Testis (tissue), 5 donors: ENCODE measurements at places on chromosomes 1 and 21. TPM values are rescaled to one million over a fixed set of nuclear protein-coding genes. Genes with fewer than 3 reads are reported as not detected.
A peak's percentile ranks its signal among the peaks of the same experiment; 100 is the strongest.

Gene EFCAB7
- 15.6 TPM for total RNA-seq

Gene UBXN11
- 39.7 TPM for total RNA-seq

Gene CLCA1
- total RNA-seq = 0.55 TPM

Gene TAS1R1
- total RNA-seq = 5.3 TPM

Gene BLACAT1
- 14.4 TPM for total RNA-seq

Gene SPRR2F
- 4.9 TPM for total RNA-seq

Gene ALPL
- total RNA-seq = 22.2 TPM

Gene DNASE2B
- total RNA-seq = 0.25 TPM

Gene PEX11B
- 42.7 TPM for total RNA-seq

- no peaks in the 10 kb centered on the region for H3K36me3 ChIP-seq
- no peak overlapping the region for H3K27ac ChIP-seq
- H3K4me1 ChIP-seq = no peaks in the 10 kb centered on the region
- DNase-seq = no peak
- H3K4me3 ChIP-seq = no peak overlapping the region
These were observed 1.7 kb downstream of the MYOCOS start for GRCh38 chr1:171623651-171624331.

DNA sequence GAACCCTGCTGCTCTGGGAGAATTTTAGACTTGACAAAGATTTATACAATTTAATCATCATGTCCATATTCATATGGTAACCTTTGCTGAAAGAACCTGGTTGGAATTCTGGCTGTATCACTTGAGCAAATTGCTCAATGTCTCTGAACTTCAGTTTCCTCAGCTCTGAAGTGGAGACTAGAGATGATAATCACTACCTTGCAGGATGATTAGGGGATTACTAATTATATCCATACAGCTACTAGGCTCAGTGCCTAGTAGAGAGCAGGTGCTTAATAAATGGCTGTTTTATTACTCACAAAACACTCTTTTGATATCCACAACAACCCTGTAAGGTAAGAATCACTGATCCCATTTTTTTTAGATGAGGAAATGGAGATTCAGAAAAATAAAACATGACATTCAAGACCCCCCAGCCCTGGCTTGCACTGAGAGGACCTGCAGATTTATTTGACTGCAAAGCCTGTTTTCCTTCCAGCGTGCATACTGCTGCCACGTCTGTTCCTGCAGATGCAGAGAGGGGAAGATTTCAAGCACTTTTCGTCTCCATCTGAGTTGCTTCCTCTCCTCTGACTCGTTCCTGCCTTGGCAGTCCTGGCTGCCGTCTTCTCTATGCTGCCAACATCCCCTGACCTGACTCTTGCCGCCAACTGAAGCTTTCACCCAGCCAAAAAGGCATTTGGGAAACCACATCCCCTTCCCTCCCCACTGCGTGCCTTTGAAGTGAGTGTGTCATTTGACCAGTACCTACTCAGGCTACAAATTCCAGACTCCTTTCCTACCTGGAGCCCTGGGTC lies 203.0 kb downstream of the PLPP3 start:
- no peak for DNase-seq
- no peaks in the 10 kb centered on the region for H3K27me3 ChIP-seq
- H3K4me3 ChIP-seq = no peak overlapping the region
- no peak overlapping the region for H3K27ac ChIP-seq
- no peaks in the 10 kb centered on the region for H3K36me3 ChIP-seq

DNA sequence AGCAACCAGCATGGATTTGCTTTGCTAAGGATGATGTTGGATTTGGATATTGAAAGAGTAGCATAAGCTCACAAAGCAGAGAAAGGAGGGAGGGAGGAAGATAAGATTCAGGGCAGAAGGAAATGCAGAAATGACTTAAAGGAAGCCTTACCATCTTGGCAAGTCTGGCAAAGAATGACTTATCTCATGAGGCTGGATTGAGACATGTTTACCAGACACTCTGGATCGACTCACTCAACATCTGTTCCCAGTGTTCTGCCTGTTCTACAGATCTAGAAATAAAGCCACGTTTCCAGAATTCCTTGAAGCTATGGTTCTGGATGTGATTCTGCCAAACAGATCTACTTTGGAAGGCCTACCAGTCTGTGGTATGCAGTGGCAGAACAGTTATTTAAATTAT lies 38.8 kb upstream of the CTBS start:
- no peak for DNase-seq
- H3K4me1 ChIP-seq = no peaks in the 10 kb centered on the region
- H3K27me3 ChIP-seq = no peaks in the 10 kb centered on the region
- no peak overlapping the region for H3K27ac ChIP-seq

GRCh38 chr1:200233393-200233792 lies 176.4 kb downstream of the ZNF281 start:
- H3K27me3 ChIP-seq = no peaks in the 10 kb centered on the region
- no peak for DNase-seq
- no peaks in the 10 kb centered on the region for H3K36me3 ChIP-seq
- H3K4me3 ChIP-seq = no peak overlapping the region
- no peaks in the 10 kb centered on the region for H3K4me1 ChIP-seq

GRCh38 chr1:38577385-38577784 lies 282.2 kb downstream of the RRAGC start:
- no peak for DNase-seq
- no peaks in the 10 kb centered on the region for H3K4me1 ChIP-seq
- H3K4me3 ChIP-seq = no peak overlapping the region
- no peaks in the 10 kb centered on the region for H3K36me3 ChIP-seq

GRCh38 chr1:150322310-150322709 lies 977 bp downstream of the PRPF3 start:
- H3K27me3 ChIP-seq = no peaks in the 10 kb centered on the region
- peak overlapping the region; percentile 95 for H3K4me3 ChIP-seq
- no peaks in the 10 kb centered on the region for H3K36me3 ChIP-seq
- no peak overlapping the region for H3K27ac ChIP-seq

DNA sequence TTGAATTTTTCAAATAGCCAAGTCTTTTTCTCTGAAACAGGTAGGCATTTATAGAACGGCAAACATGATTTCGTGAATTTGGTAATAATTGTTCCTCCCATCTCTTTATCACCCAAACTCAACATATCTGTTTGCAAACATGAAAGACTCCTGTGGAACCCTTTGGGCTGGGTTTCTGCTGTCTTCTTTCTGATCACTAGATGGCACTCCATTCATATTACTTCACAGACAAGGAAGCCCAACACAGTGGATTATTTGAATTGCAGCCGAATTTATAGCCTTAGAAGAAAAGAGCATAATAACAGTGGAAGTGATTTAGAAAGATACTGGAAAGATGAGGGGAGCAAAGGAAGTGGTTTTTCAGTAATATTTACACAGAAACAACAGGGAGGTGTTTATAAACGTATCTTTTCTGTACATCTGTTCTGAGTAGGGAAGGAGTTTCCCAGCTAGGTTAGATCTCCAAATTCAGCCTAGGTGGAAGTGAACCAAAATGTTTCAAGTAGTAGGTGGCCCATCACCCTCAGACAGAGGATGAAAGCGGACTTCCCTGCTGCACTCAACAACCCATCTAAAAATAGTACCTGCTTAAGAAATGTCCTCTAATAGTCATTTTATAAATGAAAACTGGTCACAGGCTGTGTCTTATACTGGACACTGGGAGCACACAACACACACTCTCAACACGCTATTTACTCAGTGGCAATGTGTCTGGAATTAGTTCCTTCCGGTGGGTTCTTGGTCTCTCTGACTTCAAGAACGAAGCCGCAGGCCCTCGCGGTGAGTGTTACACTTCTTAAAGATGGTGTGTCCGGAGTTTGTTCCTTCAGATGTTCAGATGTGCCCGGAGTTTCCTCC lies 67.6 kb downstream of the MAP3K21 start:
- no peaks in the 10 kb centered on the region for H3K4me1 ChIP-seq
- no peak overlapping the region for H3K27ac ChIP-seq
- peak overlapping the region; percentile 36 for H3K4me3 ChIP-seq
- H3K36me3 ChIP-seq = no peaks in the 10 kb centered on the region
- H3K27me3 ChIP-seq = no peaks in the 10 kb centered on the region
- DNase-seq = peak; percentile 58

GRCh38 chr1:118902711-118903191 lies 85.4 kb downstream of the TBX15 start:
- no peak overlapping the region for H3K27ac ChIP-seq
- DNase-seq = no peak
- H3K36me3 ChIP-seq = no peaks in the 10 kb centered on the region
- no peaks in the 10 kb centered on the region for H3K4me1 ChIP-seq

GRCh38 chr1:67110352-67110751 lies 24.4 kb downstream of the C1orf141 start:
- H3K4me1 ChIP-seq = no peaks in the 10 kb centered on the region
- no peak overlapping the region for H3K4me3 ChIP-seq
- no peak overlapping the region for H3K27ac ChIP-seq
- DNase-seq = no peak

DNA sequence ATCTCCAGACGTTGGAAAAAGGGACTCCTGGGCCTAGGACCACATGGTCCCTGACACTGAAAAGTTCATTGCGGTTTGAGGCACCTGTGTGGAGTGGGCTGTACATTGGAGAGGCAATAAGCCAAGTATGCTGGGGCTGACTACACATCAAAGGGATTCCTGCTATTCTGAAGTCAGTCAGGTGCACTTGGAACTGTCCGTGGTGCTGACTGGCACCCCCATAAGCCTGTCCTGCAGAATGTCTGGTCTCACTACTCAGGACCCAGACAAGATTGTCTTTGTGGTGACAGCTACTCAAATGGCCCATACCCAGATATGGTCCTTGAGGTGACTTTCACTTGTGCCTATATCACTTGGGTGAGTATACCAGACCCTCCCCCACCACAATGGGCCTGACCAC lies 150.6 kb downstream of the RWDD3 start:
- H3K4me3 ChIP-seq = no peak overlapping the region
- no peaks in the 10 kb centered on the region for H3K4me1 ChIP-seq
- DNase-seq = peak; percentile 31
- H3K36me3 ChIP-seq = no peaks in the 10 kb centered on the region

GRCh38 chr1:173161510-173162221 lies 45.5 kb downstream of the TNFSF4 start:
- H3K4me1 ChIP-seq = no peaks in the 10 kb centered on the region
- DNase-seq = no peak
- no peaks in the 10 kb centered on the region for H3K27me3 ChIP-seq
- no peak overlapping the region for H3K27ac ChIP-seq
- H3K4me3 ChIP-seq = no peak overlapping the region

GRCh38 chr1:41365772-41366454 lies 4.7 kb downstream of the FOXO6 start:
- H3K36me3 ChIP-seq = no peaks in the 10 kb centered on the region
- H3K4me1 ChIP-seq = peaks cover 36% of the 10 kb centered on the region
- DNase-seq = no peak
- H3K4me3 ChIP-seq = peak overlapping the region; percentile 54

DNA sequence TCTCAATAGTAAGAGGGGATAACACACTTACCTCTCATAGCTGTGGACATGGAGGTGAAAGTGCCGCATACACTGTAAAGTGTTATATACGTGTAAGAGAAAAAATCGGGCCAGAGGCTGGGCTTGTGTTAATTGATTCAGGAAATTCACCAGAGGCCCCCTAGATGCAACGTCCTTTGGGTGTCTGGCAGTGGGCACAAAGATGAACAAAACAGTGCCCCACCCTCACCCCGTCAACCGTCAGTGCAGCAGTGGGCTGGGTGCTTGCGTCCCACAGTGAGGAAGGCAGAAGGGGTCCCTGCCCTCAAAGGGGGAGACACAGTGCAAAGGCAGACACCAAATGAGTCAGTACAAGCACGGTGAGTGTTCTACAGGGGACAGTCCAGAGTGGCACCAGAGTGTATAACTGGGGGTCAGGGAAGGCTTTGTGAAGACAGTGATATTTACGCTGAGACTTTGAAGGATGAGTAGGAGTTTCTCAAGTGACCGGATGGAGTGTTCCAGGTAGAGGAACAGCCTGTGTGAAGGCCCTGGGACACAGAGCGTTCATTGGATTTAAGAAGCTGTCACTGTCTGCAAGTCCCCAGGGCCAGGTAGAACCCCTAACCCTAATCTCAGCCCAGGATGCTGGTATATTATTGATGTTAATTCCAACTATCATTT lies 6.6 kb upstream of the MTFR1L start:
- no peaks in the 10 kb centered on the region for H3K27me3 ChIP-seq
- H3K4me3 ChIP-seq = no peak overlapping the region
- H3K27ac ChIP-seq = no peak overlapping the region
- H3K36me3 ChIP-seq = no peaks in the 10 kb centered on the region
- peaks cover 2% of the 10 kb centered on the region for H3K4me1 ChIP-seq

- H3K4me3 ChIP-seq = peak overlapping the region; percentile 85
- H3K27me3 ChIP-seq = no peaks in the 10 kb centered on the region
- peak; percentile 37 for DNase-seq
- no peaks in the 10 kb centered on the region for H3K36me3 ChIP-seq
- H3K27ac ChIP-seq = peak overlapping the region; percentile 95
- H3K4me1 ChIP-seq = no peaks in the 10 kb centered on the region
These were observed 7.0 kb downstream of the CDKN2C start for GRCh38 chr1:50976890-50977574.

- no peaks in the 10 kb centered on the region for H3K36me3 ChIP-seq
- H3K27me3 ChIP-seq = no peaks in the 10 kb centered on the region
- no peaks in the 10 kb centered on the region for H3K4me1 ChIP-seq
- DNase-seq = no peak
- no peak overlapping the region for H3K27ac ChIP-seq
These were observed 311.0 kb downstream of the KCTD3 start for GRCh38 chr1:215878128-215878527.

- H3K4me1 ChIP-seq = peaks cover 40% of the 10 kb centered on the region
- DNase-seq = no peak
- H3K36me3 ChIP-seq = no peaks in the 10 kb centered on the region
- H3K4me3 ChIP-seq = no peak overlapping the region
- no peaks in the 10 kb centered on the region for H3K27me3 ChIP-seq
- peak overlapping the region; percentile 39 for H3K27ac ChIP-seq
These were observed 3.0 kb upstream of the MFSD2A start for GRCh38 chr1:39951926-39952325.

DNA sequence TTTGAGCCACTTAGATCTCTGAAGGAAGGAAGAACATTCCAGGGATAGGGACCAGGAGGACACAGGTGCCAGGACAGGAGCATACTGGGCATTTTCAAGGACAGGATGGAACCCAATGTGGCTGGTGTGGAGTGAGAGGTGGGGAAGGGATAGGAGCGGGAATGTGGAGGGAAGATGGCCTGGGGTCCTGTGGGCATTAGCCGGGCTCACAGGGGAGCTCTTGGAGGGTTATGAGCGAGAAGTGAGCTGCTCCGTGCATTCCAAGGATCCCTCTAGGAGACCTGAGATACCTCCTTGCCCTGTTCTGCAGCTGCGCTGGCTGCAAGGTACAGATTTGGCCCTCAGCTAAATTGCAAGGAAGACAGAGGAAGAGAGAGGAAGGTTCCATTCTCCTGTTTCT lies 87.5 kb downstream of the IER5 start:
- H3K27ac ChIP-seq = no peak overlapping the region
- H3K27me3 ChIP-seq = no peaks in the 10 kb centered on the region
- no peaks in the 10 kb centered on the region for H3K36me3 ChIP-seq

GRCh38 chr1:4227986-4228385 lies 327.9 kb upstream of the C1orf174 start:
- H3K27me3 ChIP-seq = no peaks in the 10 kb centered on the region
- H3K4me3 ChIP-seq = no peak overlapping the region
- no peak for DNase-seq
- H3K27ac ChIP-seq = no peak overlapping the region

DNA sequence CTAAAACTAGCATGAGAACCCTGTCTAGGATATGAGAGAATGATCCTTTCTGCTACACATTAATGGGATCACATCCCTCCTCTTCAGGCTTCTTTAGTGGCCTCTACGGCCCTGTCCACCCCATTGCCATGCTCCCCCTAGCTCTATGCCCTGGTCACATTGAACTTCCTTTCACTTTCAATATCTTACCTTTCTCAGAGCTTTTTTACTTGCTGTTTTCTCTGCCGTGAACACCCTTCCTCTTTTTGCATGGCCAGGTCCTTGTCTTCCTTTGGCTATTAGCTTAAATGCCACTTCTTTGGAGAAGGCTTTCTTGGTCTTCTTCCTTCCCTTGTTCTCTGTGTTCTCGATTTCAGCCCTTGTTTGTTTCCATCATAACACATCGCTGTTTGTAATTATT lies 97.4 kb downstream of the GIPC2 start:
- H3K4me3 ChIP-seq = no peak overlapping the region
- H3K27ac ChIP-seq = no peak overlapping the region
- H3K27me3 ChIP-seq = no peaks in the 10 kb centered on the region
- no peak for DNase-seq
